Stimulated activated CD8-positive, alpha-beta memory T cell treated with anti-CD3 and anti-CD28 coated beads, Interleukin-4, amount 100 ng/mL, for 4 hours (primary cell): ENCODE measurements at places on chromosomes 3 and 15.

- no peak for DNase-seq
Observed at GRCh38 chr3:41592753-41593510, 369.0 kb downstream of the ULK4 start.

DNA sequence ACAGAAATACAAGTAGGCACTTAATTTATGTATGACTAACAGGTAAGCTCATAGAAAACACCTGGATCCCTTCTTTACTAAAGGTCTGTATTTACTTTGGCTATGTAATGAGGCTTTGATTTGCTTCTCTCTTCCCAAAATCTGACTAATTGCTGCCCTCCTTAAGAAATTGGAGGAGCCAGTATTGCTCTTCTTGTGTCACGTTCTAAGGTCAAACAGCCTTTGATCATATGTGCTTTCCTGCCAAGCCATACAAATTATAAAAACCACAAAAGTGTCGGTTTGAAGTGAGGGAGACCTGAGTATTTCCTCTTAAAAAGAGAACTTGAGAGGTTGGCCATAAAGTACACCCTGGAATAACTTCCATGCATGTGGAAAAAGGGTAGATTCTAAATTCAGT lies 112.1 kb upstream of the MB21D2 start:
- no peak for DNase-seq

- no peak for DNase-seq
Observed at GRCh38 chr15:68286256-68286655, 8.7 kb downstream of the FEM1B start.

- no peak for DNase-seq
Observed at GRCh38 chr3:98099848-98100247, 12.9 kb downstream of the OR5AC2 start.

- DNase-seq: no peak
Observed at GRCh38 chr15:44298878-44299277, 10.4 kb downstream of the GOLM2 start.

- no peak for DNase-seq
Observed at GRCh38 chr15:69809421-69809820, 288.3 kb downstream of the TLE3 start.

DNA sequence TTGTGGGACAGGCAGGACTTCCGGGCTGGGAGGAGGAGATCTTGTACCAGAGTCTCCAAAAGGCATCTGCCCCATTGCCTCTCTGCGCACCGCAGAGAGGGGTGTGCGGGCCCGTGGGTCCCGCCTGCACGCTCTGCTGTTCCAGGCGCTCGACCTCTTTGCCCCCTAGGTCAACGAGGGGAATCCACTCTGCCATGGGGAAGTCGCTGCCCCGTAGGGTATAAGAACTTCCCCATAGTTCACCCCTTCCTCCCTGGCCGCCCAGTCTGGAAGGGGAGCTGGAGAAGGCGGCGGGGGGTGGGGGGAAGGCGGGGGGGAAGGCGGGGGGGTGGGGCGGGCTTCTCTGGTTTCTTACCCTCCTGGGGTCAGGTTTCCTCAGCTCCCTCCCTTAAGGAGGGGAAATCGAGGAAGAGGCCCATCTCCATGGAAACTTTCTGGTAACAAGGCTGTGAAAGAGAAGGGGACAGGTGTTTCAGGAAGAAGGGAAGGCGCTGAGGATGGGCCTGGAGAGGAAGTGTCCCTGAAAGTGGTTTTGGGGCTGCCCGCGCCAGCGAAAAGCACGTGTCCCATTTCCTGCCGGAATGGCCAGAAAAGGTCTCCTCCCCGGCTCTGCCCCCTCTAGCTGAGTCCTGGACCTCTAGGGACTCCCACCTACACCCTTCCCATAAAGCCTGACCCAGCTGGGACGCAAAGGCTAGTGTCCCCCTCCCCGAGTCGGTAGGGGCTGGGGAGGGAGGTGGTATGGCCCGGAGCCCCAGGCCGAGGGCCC lies 27.5 kb downstream of the NR1I2 start:
- DNase-seq: no peak

DNA sequence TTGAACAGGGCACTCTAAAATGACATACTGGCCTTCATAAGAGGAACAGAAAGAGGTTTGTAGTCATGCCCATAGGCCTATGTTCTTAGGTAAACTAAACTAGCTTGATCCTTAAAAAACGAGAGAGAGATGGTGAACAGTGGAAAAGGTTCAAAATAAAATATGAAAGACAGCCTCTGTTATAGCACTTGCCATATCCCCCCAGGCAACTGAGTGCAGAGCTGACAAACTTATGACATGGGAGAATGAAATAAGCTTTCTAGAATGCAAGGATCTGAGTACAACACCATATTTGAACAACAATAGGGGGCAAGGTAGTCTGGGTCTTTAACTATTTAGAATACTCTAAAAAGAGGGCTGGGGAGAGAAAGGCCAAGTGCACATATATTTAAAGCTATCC lies 700.6 kb upstream of the CFAP20DC start:
- DNase-seq: no peak

DNA sequence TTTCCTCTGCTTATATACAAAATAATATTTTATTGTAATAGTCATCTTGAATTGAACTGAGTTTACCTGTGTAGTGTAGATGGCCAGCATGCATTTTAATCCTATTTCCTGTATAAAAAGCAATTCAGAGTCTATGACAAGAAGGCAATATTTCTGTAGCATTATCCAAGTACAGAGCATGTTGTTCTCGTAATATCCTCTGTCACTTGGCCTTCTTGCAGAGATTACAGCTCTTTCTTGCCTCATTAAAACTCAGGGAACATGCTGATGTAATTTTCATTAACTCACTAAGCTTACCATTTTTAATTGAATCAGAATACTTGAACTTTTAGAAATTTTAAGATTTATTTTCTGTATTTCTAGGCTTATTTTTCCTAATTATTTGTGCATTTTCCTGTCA lies 203.3 kb upstream of the AGTR1 start:
- DNase-seq: no peak

- no peak for DNase-seq
Observed at GRCh38 chr3:13886593-13887129, 6.8 kb upstream of the WNT7A start.

DNA sequence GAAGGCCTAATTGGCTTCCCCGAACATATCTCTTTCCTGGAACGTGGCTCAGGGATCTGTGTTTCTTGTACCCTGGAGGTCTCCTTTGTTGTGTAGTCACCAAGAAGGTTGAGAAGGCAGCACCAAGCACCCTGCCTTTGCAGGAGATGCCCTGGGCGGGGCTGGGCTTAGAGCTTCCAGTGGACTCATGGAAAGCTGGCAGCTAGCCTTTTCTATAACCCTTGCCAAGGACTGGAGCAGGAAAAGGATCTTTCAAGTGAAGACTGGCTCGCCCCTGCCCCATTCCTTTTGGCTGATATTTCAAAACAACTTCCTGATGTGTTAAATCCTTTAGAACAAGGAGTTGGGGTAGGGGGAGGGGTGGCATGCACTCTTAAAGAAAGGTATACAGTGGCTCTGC lies 58.9 kb upstream of the EPHA6 start:
- DNase-seq: no peak

DNA sequence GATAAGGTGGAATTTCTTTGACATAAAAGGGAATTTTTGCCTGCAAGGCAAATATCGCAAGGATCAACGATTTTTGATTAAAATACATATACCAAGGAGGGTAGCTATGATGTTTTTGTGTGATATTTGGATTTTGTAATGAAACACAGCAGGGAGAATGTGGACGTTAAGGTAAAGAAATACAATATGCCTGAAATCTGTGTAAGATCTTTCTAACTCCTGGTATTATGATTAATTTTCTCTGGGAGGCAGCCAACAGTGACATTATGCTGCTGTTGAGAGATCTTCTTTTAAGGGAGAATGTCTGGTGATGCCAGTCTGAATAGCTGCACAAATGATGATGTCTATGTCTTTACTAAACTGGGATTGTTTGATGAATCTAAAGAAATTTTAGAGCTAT lies 972.2 kb downstream of the SQOR start:
- no peak for DNase-seq

- DNase-seq: no peak
Observed at GRCh38 chr3:180358179-180358578, 243.8 kb upstream of the TTC14 start.

GRCh38 chr3:196656213-196656612 lies 16.7 kb downstream of the NRROS start:
- DNase-seq: no peak

DNA sequence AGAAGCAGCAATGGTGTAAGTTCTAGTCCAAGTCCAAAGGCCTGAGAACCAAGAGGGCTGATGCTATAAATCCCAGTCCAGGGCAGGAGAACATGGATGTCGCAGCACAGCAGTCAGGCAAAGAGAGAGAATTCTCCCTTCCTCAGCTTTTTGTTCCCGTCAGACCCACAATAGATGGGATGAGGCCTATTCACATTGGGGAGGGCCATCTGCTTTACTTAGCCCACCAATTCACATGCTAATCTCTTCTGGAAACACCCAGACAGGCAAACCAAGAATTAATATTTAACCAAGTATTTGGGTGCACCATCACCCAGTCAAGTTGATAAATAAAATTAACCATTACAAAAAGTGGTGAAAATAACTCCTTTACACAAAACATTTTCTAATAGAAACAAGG lies 511.7 kb upstream of the UBE2E2 start:
- no peak for DNase-seq

GRCh38 chr3:14810801-14811661 lies 7.7 kb upstream of the FGD5 start:
- DNase-seq: no peak

GRCh38 chr3:39250116-39250747 lies 29.6 kb downstream of the CX3CR1 start:
- DNase-seq: no peak

DNA sequence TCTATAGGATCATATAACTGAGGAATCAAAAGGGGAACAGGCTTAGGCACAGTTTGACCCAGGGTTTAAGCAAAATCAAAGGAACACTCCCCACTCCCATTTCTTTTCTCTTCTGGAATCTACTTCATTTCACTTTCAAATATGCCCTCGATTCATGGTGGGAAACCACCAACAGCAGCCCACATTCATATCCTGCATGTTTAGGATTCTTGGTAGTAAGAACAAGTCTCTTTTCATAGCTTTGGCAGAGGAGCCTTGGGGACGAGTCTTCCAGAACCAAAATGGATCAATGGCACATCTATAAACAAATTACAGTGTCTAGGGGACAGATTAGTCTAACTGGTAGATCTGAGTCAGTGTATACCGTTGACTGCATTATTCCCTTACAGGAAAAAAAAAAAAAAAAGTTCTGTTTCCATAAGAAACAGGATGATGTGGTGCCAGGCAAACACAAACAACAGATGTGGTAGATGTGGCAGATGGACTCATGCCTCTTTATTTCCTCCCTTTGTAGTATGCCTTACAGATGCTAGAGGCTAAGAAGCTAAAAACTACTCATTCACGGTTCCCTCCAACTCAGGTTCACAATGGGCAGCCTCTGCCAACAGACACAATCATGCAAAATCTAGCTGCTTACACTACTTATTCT lies 578.3 kb upstream of the ADAMTS9 start:
- DNase-seq: no peak
